Activated CD4-positive, alpha-beta T cell treated with anti-CD3 and anti-CD28 coated beads for 1 hour (primary cell): ENCODE measurements at places on chromosomes 16 and 17.

DNA sequence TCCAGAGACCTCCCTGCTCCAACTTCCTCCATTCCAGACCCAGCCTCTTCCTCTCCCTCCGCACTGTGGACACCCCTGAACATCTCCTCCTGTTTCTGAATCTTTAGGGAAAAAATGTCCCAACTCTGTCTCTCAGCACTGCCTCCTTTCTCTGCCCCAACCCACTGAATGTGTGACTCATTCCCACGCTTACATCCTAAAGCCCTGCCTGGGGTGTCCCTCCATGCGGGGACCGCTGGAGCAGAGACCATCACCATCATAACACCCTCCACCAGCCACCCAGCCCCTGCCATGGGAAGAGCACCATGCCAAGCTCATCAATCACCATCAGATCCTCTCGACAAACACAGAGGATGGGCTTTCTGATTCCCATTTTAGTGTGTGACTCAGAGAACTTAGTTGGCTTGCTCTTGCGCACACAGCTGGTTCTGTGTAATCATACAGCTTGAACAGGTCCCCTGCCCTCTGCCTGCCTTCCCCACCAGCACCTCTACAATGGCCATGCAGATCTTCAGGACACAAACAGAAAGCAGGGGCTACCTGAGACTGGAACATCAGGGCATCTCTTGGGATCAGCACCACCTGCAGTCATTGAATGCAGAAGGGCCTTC is 10.7 kb downstream of the RPRML start:
- DNase-seq = no peak

DNA sequence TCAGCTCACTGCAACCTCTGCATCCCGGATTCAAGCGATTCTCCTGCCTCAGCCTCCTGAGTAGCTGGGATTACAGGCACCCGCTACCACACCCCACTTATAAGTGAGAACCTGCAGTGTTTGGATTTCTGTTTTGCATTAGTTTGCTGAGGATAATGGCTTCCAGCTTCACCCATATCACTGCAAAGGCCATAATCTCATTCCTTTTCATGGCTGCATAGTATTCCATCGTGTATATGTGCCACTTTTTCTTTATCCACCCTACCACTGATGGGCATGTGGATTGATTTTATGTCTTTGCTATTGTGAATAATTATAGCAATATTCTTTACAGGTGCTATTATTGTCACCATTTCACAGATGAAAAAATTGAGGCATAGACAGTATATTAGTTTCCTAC is 301.0 kb upstream of the MAF start:
- DNase-seq = no peak

- no peak for DNase-seq
Measured at GRCh38 chr16:51577621-51578303, 426.7 kb upstream of the SALL1 start.

GRCh38 chr17:45123930-45124796 is 8.2 kb downstream of the PLCD3 start:
- DNase-seq = no peak
